Naive thymus-derived CD8-positive, alpha-beta T cell (primary cell): ENCODE measurements at places on chromosomes 12 and 14.
A peak's percentile ranks its signal among the peaks of the same experiment; 100 is the strongest.

DNA sequence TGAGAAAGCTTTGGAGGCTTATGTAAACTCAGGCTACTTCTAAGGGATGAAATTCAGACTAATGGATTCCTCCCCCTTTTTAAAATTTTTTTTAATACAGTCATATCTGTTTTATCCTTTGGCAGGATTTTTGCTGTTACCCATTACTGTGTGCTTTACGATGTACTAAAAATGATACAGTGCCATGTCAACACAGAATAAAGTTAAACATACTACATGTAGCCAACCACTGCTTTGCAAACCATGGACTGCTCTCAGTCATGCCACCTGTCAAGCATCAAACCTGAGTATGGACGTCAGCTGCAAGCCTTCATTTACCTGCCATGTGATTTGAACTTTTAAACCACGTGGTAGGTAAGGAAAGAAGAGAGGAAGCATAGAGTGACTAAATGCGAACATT is 325.8 kb downstream of the FUT8 start:
- no peak for DNase-seq

DNA sequence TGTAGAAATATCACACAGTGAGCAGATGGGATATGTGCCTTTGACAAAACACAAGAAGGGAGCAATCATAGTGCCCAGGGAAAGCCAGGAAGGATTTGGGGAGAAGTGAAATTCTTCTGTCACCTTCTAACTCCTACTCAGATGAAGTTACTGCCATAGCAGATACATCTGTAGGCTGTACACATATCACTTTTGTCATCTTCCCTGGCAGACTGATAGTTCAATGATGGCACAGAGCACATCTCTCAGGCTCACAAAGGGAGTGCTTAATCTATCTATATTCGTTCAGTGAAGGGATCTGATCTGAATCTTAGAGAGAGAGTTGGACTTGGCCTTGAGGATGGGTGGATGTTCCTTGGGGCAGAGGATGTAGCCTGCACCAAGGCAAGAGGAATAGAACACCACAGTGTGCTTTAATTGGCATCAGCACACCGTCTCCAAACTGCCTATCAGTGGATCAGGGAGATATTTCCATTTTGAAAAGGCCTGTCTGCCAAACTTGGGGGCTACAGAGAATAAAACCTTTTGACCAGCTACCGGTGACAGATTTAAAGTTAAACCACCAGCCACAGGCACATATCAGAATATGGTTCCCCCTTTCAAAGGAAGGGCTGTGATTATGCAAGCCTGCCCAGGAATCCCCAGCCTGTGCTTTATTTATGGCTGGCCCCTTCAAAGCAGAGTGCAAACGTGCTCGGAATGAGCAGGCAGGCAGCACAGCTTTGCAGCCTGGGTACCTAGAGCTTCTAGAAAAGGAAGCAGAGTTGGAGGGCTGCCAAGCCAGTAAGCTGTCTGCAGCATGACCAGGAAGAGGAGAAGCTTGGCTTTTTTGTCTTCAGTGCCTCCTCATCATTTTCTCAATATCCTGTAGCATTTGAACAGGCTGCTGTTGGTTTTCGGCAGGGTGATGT is 165.5 kb upstream of the DYRK2 start:
- DNase-seq = peak; percentile 85

DNA sequence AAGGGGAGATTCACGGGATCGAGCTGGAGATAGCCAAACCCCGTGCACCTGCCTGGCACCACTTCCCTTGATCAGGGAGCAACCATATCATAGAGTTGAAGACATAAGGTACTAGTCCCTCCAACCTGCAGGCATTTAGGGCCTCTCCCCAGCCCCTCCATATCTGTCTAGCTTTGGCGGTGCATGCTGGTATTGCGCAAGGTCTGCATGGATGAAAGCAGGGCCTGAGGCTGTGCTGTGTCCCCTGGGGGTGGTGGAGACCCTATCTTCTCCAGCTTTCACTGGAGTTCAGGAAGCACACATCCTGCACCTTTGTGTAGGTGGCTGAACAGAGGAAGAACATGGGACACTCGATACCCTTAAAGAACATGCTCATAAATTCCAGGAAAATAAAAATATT is 46.9 kb downstream of the KCTD10 start:
- no peak for DNase-seq

- no peak for DNase-seq
Measured at GRCh38 chr12:131987552-131987951, 37.8 kb downstream of the EP400 start.

DNA sequence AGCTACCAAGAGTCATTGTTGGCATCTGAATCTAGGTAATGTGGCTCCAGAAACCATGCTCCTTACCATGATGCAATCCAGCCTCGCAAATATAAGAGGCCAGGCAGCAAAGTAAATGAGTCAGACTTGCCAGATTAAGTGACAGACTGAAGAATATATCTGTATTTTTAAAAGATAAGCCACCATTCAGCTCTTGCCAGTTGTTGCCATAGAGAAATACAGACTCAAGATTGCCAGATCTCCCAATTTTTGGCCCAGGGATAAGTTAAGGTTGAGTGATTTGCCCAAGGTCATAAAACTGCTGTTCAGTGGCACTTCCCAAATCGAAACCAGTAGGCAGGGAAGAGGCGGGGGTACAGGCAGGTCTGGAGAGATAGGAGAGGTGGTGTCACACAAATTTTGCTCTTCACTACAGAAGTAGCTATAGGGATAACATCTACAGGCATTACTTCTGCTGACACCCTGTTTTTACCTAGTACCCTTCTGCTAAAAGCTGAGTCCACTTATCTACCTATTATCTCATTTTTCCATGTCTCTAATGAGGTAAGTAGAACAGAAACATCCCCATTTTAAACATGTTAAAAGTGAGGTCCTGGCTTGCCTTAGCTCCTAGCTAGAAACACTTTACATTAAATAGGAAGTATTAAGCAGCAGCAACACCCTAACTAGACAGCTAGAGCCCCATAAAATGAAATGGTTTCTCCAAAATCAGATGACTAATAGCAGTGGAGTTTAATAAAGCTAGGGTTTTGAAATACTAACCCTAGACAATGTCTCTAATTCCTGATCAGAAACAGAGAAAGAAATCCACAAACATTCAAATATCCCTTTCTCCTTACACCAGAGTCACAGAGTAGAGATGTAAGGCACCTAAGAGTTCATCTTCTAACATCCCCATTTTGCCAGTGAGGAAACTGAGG is 19.5 kb downstream of the DCAF5 start:
- no peak for DNase-seq

DNA sequence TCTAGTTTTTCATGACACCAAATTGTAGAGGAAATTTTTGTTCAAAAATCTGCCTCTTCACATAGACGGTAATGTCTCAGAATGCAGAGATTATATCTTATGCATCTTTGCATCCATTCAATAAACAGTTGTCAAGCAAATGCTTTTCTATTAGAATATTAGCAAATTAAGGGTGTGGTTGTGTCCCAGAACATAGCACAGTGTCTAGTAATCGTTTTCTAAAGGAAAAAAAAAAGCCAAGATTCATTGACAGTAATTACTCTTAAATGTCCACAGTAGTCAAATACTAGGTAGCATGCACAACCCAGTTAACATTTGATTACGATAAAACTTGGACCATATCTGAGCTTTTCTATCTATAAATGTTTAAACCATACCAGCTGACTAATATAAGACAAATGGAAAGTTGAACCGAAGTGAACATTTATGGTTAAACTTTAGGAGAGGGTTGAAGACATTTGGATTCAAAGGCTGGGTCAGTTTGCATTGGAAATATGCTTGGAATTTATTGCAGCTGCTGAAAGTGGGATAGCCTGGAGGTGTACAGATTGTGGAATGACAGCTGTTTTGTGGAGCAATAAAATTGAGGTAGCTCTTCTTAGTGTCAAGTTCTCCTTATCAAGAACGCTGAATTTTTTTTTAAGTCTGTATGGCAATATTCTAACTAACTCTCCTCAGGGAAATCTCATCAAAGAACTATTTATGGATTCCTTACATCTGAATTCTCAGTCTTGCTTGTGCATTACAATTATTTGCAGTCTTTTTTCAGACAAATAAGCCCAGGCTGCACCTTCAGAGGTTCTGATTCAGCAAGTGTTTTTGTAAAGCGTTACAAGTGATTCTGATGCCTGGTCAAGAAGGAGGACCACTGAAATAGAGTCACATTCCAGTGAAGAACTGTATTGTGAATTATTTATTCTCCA is 66.7 kb upstream of the ATP2B1 start:
- no peak for DNase-seq

GRCh38 chr14:32327255-32327961 is 1.7 kb upstream of the AKAP6 start:
- no peak for DNase-seq

- no peak for DNase-seq
Measured at GRCh38 chr12:132649226-132649945, 30.8 kb downstream of the P2RX2 start.

GRCh38 chr14:35534873-35535482 is 1.0 kb downstream of the INSM2 start:
- peak; percentile 71 for DNase-seq

GRCh38 chr12:10364815-10365622 is 24.8 kb downstream of the KLRK1 start:
- DNase-seq = peak; percentile 62

DNA sequence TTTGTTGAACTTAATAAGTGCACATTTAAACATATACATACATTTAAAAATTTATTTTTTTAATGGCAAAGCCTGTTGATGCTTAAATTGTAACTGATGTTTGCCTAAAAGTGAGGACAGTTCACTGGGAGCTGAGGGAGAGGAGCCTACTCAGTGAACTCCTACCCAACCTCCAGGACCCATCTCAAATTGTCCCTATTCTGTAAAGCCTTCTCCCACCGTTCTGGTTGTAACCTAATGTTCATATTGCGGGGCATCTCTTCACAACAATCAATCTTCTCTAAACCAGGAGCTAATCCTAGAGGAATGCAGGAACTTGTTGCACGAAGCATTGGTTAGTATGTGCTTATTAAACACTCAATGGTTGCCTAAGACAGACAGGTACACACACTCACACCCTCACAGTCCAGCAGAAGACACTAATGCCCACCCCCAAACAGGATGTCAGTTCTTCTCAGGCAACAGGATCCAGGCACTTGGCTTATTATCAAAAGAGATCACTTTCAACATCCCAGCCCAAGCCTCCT is 1.8 kb downstream of the CLMN start:
- no peak for DNase-seq

DNA sequence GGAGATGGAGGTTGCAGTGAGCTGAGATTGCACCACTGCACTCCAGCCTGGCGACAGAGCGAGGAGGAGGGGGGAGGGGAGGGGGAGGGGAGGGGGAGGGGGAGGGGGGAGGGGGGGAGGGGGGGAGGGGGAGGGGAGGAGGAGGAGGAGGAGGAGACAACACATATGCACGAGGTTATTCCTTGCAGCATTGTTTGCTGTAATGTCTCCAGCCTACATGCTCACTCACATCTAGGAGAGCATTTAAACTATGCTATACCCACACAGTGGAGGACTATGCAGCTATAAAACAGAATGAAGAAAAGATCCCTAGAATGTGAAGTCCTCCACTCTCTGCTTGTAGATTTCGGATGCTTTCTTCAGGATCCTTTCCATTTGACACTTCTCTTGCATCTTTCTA is 3.5 kb upstream of the HIGD1C start:
- DNase-seq = no peak

DNA sequence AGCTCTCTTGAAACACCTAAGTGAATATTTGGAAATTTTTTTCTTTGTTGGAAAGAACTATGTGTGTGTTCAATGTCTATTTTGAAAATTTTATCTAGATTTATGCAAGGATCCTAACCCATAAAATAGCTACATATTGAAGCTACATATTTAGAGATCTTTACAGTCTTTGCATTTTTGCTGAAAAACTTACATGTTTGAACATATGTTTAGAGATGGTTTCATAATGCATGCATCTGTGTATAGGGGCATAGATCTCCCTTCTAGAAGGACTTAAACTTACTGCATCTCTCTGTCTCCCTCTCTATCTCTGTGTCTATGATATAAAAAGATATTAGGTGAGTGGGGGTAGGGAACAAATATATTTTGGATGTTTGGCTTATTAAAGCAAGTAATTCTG is 8.2 kb upstream of the HOXC4 start:
- DNase-seq = no peak

- DNase-seq = no peak
Measured at GRCh38 chr14:63371033-63371432, 52.3 kb upstream of the GPHB5 start.

DNA sequence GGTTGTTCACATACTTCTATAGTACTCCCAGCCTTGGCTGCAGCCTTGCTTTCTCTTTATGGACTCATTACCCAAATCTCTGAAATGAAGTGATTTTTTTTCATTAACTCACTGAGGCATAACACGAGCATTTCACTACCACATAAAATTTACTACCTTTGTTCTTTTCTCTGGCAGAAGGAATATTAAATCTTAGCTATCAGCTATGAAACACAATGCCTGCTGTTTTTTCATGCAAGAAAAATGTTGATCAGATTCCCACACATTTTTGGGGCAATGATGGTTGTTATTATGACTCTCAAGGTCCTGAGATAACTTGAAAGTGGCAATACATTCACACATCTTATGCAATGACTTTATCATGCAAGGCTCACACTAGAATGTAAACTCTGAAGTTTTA is 225.3 kb upstream of the ATP2B1 start:
- no peak for DNase-seq

GRCh38 chr14:94979891-94980290 is 177.4 kb downstream of the DICER1 start:
- no peak for DNase-seq

DNA sequence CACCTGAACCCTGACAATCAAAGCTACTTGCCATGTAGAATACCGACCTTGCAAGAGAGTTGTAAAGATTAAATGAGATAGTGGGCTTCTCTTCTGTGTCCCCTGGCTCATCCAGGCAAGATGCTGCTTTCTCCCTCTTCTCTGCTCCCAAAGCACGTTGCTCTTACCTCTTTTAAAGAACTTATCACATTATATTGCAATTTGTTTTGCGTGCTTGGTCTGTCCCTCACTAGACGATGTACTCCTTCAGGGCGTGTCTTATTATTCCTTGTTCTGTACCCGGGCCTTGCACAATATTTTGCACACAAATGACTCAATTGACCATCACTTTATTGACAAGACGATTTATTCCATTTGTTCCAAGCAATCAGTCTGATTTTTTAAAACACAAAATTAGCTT is 3.3 kb downstream of the DCN start:
- no peak for DNase-seq

- DNase-seq = no peak
Measured at GRCh38 chr12:82407481-82407880, 49.2 kb downstream of the METTL25 start.

- no peak for DNase-seq
Measured at GRCh38 chr12:124442772-124443445, 124.5 kb downstream of the NCOR2 start.

DNA sequence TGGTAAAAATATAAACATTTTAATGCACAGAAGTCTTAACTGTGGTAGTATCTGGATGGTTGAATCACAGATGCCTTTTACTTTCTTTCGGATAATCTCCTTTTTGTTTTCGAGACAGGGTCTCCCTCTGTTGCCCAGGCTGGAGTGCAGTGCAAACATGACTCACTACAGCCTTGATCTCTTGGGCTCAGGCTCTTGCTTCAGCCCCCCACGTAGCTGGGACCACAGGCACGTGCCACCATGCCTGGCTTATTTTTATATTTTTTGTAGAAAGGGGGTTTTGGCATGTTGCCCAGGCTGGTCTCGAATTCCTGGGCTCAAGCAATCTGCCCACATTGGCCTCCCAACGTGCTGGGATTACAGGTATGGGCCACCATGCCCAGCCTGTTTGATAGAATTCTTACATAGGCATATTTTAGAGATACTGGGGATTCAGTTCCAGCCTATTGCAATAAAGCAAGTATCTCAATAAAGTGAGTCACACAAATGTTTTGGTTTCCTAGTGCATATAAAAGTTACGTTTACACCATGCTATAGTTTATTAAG is 99.2 kb downstream of the SNAPC1 start:
- DNase-seq = no peak

- no peak for DNase-seq
Measured at GRCh38 chr14:91405724-91406435, 11.7 kb downstream of the CCDC88C start.
